ENCODE measurements at places on chromosomes 6 and 20. TPM values are rescaled to one million over a fixed set of nuclear protein-coding genes. Genes with fewer than 3 reads are reported as not detected.

DNA sequence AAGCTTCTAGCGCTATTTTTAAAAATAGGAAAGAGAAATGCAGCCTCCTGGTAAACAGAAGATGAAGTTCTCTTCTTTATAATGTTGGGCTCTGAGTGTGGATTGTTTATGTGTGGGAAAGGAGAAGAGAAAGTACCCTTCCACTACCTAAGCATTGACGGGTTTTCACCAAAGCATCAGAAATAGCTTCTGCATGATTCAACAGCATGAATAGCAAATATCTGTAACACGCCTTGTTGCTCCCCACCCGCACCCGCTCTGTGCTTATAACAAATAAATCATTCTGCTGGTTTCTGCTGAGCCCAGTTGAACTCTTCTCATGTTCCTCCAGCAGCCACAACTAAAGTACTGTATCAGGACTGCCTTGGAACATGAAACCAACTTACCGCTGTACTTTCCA is 20.7 kb downstream of the TXLNB start:
- DNase-seq, result no peak

GRCh38 chr20:48682529-48683363 is 145.1 kb downstream of the PREX1 start:
- peak; percentile 81 for DNase-seq

DNA sequence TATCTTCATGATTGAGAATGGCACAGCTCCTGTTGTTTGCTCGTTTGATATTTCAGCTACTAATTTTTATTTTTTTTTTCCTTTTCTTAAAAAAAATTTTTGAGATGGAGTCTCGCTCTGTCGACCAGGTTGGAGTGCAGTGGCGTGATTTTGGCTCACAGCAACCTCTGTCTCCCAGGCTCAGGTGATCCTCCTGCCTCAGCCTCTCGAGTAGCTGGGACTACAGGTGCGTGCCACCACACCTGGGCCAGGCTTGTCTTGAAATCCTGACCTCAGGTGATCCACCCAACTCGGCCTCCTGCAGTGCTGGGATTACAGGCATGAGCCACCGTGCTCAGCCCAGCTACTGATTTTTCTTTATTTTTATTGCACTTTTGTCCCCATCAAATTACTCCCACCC is 150.2 kb upstream of the SIM1 start:
- DNase-seq, result no peak

GRCh38 chr6:41162687-41163418 is at the start of gene TREM2:
Gene TREM2, minus strand, starts transcription at chr6:41163116. Its CDS starts 34 bp downstream, at chr6:41163082.
- no peak for DNase-seq

DNA sequence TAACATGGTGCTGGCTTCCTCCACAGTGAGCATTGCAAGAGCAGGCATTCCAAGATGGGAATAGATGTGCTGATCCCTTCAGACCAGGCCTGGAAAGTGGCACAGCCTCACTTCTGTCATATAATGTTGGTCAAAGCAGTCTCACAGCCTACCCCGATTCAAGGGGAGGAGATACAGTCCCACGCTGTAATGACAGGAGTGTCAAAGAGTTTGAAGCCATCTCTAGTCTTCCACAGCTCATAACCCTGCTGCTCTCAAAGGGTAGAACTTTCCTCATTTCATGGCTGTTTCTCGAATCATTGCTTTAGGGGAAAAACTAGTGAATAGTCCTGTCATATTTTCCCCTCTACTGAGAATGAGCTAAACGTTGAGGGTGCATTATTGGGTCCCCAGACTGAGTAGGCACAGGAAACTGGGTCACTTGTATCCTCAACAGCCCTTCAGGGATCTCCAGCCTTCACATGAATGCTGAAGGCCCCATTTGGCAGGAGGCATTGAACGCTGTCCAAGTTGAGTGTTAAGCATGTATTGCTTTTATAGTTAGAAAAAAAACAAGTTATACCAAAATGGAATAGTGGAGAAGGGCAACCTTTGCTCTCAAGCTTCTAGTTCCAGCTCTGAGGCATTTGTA is 27.3 kb downstream of the DTD1 start:
- no peak for DNase-seq

DNA sequence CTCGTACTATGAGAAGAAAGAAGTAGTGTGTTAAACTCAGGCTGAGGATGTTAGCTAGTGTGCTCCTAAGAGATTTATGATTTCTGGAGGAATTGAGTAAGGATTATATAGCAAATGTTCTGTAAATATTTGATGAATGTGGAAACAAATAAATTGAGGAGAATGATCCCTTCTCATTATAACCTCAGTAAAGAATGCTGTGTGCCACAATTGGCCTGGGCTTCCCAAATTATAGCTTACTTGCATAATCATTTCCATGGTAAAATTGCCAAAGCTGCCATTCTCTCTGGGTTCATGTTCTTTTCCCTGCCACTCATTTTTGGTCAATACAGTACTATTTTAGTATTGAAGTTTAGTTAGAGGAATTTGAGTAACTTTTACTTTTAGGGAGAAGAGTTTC is 128.5 kb downstream of the FLRT3 start:
- DNase-seq, result no peak

DNA sequence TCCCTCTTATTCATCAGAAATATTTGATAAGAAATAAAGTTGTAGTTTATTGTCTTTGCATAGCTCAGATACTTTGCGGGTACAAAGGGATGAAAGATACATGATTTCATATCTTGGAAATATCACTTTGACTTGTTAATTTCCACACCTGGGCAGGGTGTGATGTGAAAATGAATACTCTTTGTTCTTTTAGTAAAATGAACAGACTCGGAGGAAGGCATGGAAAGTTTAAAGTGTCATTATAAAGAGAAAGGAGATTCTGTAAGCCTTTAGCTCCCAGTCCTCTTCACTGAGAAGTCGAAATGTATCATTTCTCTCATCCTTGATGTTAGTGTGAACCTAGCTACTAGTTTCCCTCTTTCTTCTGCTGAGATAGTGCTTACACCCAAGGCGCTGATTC is 36.7 kb upstream of the AKIRIN2 start:
- DNase-seq, result no peak

- no peak for DNase-seq
These were observed 99.9 kb upstream of the MYL9 start for GRCh38 chr20:36441416-36441815.

- DNase-seq, result no peak
These were observed 12.8 kb upstream of the PLN start for GRCh38 chr6:118535176-118535844.

GRCh38 chr20:3312940-3313682 is 74.1 kb upstream of the SLC4A11 start:
- DNase-seq, result no peak

DNA sequence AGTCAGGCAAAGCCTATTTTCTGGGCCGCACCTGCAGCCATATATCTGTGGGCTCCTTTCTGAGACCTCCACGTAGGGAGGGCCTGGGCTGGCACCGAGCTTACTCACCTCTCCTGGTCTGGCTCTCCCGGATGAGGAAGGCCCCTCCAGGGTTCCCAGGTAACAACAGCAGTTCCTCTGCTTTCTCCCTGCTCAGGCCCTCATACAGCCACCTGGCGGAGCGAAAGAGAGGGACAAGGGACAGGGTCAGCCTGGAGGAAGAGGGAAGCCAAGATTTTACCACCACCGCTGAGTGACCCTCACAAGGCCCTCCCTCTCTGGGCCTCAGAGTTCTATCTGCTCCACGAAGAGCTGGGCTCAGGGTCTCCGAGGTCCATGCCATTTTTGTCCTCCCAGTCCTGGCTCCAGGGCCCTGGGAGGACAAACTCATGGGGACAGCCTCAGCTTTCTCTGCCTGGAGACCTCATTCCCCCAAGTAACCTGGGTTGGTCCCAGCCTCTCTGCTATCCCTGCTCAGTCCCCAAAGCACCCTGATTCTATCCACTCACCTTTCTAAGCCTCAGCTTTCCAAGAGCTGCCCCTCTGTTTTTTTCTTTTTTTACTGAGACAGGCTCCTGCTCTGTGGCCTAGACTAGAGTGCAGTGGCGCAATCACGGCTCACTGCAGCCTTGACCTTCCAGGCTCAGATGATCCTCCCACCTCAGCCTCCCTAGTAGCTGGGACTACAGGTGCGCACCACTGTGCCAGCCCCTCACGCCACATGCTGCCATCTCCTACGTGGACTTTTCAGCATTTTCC is 13.3 kb downstream of the SLA2 start:
- no peak for DNase-seq

DNA sequence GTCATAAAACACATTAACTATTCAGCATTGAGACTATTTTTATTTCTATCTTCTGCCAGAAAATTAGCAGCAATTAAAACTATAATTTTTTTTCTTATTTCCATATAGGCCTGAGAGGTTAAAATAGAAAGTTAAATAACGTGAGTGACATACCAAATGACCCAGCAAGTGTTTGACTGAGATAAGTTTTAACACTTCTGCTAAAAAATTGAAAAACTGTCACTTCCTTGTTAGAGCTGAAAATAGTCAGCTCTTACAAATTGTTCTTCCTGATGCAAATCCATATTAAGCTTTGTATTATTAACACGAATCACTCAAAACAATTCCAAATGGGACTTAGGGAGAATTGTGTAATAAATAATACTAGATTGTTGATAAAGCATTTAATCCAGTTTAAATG is 26.5 kb upstream of the STX11 start:
- DNase-seq, result no peak

The LRRC1 gene
- 8.3 TPM for polyA plus RNA-seq

The USP49 gene
- 6.9 TPM for polyA plus RNA-seq

The EYA2 gene
- polyA plus RNA-seq, result 2.7 TPM

The C6orf132 gene
- 0.52 TPM for polyA plus RNA-seq

The UFL1 gene
- polyA plus RNA-seq, result 26.6 TPM

The RBPJL gene
- not detected for polyA plus RNA-seq

The CTAGE9 gene
- polyA plus RNA-seq, result not detected

The SLC17A3 gene
- polyA plus RNA-seq, result not detected

Data from hindlimb muscle (tissue), 1 donor.